Muscle of back (tissue), 13 donors: ENCODE measurements at places on chromosomes 16 and 17.

DNA sequence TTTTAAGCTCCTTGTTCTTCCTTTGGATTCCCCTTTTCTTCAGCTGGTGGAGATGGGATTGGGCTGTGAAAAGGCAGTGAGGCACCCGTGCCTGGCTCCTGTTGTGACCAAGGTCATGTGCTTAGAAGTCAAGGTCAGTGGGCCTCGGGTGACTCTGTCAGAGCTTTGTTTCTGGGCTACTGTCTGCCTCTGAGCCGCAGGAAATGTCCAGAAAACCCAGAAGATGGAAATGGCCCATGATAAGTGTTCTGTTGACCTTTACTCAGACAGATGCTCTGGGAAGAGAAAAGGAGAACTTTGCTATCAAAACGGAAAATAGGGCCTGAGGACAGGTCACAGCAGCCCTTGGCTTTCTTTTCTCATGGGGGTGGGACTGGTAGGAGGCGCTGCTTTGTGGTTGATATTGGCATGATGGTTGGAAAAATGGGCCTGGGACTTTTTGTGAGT lies 2.9 kb downstream of the ABCC1 start:
- DNase-seq, result no peak

GRCh38 chr17:83106913-83107655 lies 27.7 kb downstream of the METRNL start:
- no peak for DNase-seq

DNA sequence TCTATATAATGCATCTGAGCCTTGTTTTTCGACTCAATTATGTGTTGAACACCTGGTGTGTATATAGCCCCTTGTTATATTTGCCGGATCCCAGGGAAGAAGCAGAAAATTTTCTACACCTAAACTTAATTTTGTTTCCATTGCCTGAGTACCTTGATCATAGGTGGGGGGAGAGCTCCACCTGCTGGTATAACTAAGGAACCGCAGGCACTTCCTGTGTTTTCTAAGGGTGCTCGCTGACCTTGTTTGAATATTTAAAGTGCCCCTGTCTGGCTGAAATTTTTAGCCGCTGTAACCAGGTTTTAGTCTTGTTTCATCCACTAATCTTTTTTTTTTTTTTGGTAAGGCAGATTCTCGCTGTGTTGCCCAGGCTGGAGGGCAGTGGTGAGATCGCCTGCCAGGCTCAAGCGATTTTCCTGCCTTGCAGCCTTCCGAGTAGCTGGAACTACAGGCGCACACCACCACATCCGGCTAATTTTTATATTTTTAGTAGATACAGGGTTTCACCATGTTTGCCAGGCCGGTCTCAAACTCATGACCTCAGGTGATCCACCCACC lies 6.5 kb upstream of the NUBP1 start:
- DNase-seq, result peak; percentile 86

DNA sequence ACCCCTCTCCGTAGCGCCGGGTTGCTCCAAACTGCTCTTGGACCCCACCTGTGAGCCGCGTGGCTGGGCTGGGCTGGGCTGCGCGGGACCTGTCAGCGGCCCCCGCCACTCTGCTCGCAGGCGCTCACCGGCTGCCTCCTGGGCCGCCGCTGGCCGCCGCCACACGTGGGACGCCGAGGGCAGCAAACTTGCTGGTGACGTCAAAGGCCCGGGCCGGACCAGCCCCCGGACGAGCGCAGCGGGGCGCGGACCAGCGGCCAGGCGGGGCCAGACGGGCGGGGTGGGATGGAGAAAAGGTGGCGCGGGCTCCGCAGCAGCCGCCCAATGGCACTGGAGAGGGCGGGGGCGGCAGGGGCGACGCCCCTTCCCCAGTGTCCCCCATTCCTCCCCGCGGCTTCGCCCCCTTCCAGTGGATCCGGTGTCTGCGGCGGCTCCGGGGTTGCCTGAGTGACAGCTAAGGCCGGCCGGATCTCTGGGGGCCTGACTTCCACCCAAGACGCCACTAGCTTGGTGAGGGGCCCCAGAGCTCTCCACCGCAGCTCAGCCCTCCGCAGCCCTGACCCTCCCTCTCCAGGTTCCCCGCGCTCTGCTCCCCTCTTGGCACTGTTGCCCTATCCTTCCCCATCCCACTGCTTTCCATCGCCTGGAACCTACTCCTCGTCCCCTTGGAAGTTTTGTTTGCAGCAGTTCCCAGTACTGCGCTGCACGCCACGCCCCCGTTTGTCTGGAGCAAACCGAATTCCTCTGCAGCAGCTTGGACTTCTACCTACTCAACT lies at the start of gene HS3ST3A1:
Gene HS3ST3A1 (minus strand): TSS at position 154 of the 776 bp plus-strand sequence. CDS start 800 bp downstream, outside the sequence.
- DNase-seq, result peak; percentile 75

- no peak for DNase-seq
Measured at GRCh38 chr16:1488054-1488601, 616 bp downstream of the PTX4 start.

DNA sequence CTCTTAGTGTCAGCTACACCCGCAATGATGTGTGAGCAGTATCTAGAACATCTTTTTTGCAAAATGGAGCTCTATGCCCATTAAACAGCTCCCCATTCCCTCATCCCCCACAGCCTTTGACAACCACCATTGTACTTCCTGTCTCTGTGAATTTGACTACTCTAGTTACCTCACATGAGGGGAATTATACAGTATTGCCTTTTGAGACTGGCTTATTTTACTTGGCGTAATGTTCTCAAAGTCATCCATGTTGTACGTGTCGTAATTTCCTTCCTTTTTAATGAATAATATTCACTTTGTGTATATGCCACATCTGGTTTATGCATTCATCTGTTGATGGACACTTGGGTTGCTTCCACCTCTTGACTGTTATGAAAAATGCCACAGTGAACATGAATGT lies 23.2 kb upstream of the CCL22 start:
- DNase-seq, result no peak

DNA sequence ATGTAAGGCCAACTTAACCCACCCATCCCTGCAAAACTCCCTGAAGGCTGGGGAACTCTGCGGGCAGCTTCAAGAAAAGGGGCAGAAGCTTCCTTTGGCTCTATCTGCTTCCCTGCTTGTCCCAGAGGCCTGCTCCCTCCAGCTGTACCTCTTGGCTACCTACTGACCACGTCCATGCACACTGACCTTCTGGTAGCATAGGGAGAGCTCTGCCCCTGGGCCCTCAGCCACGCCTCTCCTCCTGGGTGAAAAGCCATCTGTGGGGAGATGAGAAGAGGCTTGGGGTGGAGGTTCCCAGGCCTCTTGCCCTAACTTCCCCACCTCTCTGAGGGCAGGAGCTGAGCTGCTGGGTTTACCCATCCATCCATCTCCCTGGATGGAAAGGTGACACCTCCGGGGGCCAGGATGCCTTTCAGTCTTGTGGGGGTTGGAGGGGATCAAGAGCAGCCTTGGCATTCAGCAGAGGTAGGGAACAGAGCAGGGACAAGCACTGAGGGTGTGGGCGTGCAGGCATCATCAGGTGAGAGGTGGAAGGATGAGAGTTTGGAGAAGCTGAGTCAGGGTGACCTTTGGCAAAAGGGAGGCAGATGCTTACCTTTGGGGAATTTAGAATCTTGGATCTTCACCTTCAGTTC lies 23.4 kb upstream of the MFSD6L start:
- no peak for DNase-seq
